Activated CD8-positive, alpha-beta memory T cell treated with anti-CD3 and anti-CD28 coated beads for 4 hours (primary cell): ENCODE measurements at places on chromosomes 4 and X.

GRCh38 chr4:159111416-159111815 is 8.5 kb downstream of the RAPGEF2 start:
- DNase-seq: no peak

DNA sequence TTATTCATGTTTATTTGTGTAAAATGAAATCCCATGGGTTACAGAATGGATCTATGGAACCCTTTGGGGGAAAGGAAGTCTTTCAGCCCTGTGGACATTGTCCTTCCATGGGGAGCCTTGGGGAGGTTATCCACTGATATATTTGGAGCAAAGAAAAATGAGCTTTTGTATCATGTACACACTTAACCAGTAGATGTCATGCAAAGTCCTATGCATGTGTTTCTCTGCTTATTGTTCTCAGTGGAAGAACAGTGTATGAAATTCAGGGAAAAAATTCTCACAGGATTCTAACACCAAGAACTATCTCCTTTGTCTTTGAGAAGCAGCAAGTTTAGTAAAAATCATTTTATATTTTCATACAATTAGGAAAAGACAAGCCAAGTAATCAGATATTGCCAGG is 105.3 kb downstream of the DTHD1 start:
- DNase-seq: no peak

DNA sequence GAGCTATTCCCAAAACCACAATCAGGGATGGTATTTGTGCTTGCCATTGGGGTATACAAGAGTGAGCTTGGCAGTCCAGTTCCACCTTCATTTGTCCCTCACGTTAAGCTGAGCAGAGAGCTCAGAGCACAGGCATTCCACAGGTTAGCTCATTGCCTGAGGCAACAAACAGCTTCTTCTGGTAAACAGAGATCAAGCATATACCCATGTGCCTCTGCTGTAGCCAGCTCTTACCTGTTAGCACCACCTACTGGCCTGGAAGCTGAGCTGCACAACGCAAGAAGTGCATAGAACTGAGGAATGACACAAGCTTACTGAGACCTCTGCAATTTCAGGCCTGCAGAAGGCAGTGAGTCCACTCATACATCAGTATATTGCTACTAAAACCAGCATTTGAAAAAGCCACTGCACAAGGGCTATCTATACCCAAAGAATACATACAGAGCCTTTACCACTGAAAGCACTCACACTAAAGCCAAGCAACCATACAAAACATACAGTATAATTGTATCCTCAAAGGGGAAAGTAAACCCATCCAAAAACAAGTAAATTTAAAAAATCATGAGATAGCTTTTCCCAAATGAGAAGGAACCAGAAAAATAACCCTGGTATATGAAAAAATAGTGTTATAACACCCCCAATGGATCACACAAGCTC is 258.3 kb upstream of the GABRA2 start:
- no peak for DNase-seq

GRCh38 chrX:103250977-103251376 is 4.0 kb downstream of the TCEAL8 start:
- DNase-seq: no peak

DNA sequence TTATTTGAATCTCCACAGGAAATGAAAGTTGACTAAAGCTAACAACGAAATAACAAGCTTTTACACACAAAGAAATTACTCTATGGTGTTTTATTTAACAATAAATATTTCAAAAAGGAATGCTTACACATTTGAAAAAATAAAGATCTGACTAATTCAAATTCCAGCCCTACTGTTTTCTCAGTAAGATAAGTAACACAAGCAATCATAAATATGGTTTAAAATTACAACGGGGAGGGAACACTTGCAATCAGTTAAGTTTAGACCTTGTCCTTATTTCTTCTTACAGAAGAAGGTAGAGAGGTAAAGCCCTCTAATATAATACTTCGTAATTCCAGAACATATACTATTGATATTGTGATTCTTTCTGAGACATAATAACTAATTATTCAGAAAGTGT is 158.5 kb downstream of the DHX15 start:
- no peak for DNase-seq

DNA sequence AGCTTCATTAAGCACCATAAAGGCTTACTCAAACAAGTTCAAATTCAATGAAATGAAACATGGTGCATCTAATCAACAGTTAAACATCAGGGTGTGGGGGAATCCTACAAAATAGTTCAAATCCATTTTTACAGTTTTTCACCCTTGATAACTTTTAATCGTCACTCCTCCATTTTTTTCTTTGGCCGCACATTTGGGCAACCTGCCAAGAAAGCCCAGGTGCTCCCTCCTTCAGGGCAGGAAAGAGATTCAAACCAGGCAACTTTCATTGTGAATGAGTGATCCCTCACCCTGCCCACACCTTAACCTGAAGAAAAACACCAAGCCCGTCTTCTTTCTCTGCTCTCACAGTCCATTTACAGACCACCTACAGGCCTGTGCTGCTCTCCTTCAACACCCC is 24.9 kb downstream of the TRIM61 start:
- no peak for DNase-seq

DNA sequence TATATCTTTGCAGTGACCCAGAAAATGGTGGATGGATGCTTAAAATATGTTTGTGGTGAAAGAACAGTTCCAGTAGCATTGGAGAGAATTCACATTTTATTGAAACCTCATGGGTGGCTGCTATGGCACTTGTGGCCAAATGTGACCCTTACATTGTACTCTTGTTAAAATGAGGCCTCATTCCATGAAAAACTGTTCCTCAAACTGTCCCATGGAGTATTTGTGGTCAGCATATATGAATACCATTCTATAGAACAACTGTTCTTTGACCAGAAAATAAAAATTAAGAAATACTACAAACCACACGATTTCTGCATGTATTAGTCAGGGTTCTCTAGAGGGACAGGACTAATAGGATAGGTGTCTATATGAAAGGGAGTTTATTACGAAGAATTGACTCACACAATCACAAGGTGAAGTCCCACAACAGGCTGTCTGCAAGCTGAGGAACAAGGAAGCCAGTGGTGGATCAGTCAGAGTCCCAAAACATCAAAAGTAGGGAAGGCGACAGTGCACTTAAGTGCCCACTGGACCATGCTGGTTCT is 35.1 kb downstream of the GEMIN8 start:
- DNase-seq: no peak

DNA sequence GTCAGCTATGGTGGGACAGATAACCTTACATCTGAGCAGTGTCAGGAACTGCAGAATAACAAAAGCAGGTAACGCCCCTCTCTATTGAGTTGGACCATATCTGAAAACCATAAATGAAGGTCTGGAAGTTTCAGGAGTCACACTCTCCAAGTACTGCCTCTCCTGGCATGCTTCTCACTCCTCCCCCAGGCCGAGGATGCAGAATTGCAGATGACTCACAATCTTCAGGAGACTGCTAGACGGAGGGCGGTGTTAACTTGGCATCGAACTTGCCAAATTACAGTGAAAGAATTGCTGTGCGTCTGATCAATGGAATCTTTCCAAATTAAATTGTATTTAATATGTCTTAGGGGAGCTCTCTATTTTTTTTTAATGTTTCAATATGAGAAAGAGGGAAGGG is 67.1 kb upstream of the TRIM2 start:
- no peak for DNase-seq

- no peak for DNase-seq
Measured at GRCh38 chrX:85309717-85310116, 65.9 kb downstream of the ZNF711 start.

- DNase-seq: no peak
Measured at GRCh38 chrX:17012465-17012864, 66.0 kb downstream of the REPS2 start.

- DNase-seq: no peak
Measured at GRCh38 chr4:138562544-138562991, 320.4 kb upstream of the SLC7A11 start.

- no peak for DNase-seq
Measured at GRCh38 chr4:124046190-124046589, 649.6 kb downstream of the SPRY1 start.

DNA sequence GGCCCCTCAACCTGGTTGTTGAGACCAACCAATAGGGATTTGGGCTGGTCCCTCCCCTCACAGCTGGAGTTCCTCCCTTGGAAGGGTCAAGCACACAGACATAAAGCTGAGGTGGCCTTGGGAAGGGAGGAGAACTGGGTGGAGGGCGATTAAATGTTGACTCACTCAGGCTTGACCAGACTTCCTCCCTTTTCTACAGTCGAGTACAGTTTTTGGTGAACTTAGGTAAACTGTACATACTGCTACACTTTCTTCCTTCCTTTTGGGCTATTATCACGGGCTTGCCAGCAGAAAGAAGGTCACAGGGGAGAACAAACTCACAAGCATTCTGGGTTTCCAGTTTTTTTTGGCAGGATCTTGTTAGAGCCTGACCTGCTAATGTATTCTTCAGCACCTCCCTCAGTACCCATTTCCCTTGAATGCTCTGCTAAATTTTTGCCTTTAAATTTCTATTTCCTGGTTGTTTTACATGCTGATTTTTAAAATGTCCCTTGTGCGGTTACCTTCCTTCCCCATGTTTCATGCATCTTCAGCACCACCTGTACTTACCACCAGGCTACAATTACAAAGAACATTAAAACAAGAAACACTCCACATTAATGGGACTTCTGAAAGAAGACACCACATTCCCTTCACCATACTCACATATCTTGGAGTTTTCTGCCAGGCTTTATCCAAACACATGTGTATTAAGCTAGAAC is 135.2 kb upstream of the RASGEF1B start:
- no peak for DNase-seq

- DNase-seq: no peak
Measured at GRCh38 chrX:57595381-57595811, 3.6 kb downstream of the ZXDB start.

DNA sequence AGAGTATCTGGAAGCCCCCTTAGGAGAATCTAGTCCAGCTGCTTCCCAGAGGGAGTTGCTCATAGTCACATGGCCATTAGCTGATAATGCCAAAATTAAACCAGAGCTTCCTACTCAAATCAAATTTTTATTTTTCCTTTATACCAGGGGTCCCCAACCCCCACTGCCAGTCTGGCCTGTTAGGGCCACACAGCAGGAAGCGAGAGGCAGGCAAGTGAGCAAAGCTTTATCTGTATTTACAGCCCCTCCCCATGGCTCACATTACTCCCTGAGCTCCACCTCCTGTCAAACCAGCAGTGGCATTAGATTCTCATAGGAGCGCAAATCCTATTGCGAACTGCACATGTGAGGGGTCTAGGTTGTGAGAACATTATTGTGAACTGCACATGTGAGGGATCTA is 19.2 kb upstream of the TNIP3 start:
- DNase-seq: no peak

DNA sequence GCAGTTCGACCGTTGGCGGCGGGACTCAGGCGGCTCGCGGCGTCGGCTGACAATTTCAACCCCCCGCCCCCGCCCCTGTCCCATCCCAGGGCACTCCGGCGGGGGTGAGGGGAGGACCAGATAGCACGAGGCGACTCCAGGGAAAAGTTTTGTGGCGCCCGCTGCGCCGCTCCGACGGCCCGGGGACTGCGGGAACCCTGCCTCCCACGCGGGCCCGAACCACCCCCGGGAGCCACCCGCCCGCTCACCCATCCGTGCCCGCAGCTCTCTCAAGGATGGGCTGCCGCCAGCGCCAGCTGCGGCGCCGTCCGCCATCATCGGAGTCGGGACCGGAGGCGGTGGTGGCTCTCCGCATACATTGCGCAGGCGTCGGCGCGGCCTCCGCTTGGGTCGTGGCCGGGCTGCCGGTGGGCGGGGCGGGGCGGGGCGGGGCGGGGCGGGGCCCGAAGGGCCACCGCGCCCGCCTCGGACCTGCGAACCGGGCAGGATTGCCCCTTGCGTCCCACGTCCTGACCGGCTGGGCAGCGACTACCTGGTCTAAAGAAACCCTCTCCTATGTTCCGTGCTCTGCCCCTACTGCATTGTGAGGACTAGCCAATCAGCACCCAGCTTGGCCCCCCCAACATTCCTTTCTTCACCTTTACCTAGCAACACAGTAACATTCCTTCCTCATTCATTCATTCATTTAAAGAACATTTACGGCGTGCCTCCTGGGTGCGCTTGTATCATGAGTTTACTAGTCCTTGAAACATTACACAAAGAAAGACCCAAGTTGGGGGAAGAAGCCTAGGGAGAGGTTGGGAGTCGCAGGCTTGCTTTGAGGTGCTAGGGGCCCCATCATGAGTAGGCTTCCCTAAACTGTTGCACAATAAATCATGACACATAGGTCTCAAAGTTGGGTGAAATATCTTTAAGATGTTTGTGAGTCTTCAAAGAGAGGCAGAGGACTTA is at the start of gene MAP7D3:
Gene MAP7D3 (minus strand): TSS at position 360 of the 951 bp plus-strand sequence. CDS start 42 bp downstream, at position 318.
- peak; percentile 33 for DNase-seq

GRCh38 chr4:85829276-85830051 is 354.5 kb downstream of the ARHGAP24 start:
- no peak for DNase-seq

DNA sequence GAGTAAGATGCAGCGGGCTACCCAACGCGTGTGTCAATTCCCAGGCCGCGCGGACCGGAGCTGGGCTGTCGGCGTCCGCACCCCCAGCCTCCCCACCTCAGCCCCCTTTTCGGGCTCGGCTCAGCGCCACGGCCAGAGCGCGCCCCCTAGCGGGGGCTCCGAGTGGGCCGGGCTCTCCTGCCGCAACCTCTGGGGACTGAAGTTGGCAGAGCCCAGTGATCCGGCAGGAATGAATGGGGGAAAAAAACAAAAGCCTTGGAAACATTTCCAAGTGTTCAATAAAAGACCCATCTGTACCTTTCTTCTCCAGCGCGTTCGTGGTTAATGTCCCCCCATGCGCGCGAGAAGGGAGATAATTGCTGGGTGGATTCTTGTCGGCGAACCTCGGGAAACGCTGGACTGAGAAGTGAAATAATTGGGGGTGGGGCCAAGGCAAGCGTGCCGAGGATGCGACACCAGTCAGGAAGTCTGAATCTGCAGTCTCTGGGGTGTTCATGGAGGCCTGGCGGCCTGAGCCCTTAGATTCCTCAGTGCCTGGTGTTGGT is 5.2 kb upstream of the ARX start:
- DNase-seq: no peak

DNA sequence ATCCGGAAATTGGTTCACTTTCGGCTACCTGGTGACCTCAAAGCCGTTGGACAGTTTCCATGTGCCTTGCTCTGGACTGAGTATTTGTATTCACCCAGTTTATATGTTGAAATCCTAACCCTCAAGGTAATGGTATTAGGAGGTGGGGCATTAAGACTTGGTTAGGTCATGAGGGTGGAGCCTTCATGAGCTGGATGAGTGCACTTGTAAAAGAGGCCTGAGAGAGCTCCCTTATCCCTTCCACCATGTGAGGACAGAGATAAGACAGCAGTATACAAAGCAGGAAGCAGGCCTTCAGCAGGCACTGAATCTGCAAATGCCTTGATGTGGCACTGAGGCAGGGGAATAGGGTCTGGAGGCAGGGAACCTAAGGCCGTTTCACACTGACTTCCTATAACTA is 5.3 kb upstream of the OPHN1 start:
- DNase-seq: no peak
